ENCODE measurements at places on chromosomes 3 and 15. TPM values are rescaled to one million over a fixed set of nuclear protein-coding genes. Genes with fewer than 3 reads are reported as not detected.

FES gene
- total RNA-seq: 81.5 TPM

GRCh38 chr15:41832875-41833274 is 5.0 kb downstream of the JMJD7 start:
- peaks cover 1% of the 10 kb centered on the region for H3K36me3 ChIP-seq
- no peak overlapping the region for H3K4me3 ChIP-seq
- H3K4me1 ChIP-seq: peaks cover 51% of the 10 kb centered on the region
- no peaks in the 10 kb centered on the region for H3K27me3 ChIP-seq
- no peak overlapping the region for H3K27ac ChIP-seq

DNA sequence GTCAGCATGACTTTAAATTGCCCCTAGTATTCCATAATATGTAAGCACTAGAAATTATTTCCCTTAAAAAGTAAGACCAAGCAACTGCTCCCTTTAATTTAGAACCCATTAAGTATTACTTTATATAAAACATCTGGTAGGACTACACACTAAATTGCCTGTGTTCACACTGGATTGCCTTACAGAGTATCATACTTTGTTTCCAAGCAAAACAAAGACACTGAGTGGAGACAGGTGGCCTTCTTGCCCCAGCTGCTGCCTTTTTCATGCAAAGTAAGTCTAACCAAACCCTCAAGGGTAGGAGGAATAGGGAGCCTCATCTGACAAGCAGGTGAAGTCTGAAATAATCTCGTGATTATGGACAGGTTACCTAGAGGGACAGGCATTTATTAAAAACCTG is 87.3 kb downstream of the PEX5L start:
- H3K4me1 ChIP-seq: no peaks in the 10 kb centered on the region
- H3K27me3 ChIP-seq: peaks cover 16% of the 10 kb centered on the region
- no peaks in the 10 kb centered on the region for H3K36me3 ChIP-seq
- no peak overlapping the region for H3K27ac ChIP-seq

OXTR gene
- 1.5 TPM for total RNA-seq

TRANK1 gene
- total RNA-seq: 19.1 TPM

Measured in activated T-cell treated with anti-CD3 and anti-CD28 coated beads, Interleukin-2, amount 50 U/mL, for 72 hours (primary cell).